ENCODE measurements at places on chromosomes 11 and 22. TPM values are rescaled to one million over a fixed set of nuclear protein-coding genes. Genes with fewer than 3 reads are reported as not detected.

DNA sequence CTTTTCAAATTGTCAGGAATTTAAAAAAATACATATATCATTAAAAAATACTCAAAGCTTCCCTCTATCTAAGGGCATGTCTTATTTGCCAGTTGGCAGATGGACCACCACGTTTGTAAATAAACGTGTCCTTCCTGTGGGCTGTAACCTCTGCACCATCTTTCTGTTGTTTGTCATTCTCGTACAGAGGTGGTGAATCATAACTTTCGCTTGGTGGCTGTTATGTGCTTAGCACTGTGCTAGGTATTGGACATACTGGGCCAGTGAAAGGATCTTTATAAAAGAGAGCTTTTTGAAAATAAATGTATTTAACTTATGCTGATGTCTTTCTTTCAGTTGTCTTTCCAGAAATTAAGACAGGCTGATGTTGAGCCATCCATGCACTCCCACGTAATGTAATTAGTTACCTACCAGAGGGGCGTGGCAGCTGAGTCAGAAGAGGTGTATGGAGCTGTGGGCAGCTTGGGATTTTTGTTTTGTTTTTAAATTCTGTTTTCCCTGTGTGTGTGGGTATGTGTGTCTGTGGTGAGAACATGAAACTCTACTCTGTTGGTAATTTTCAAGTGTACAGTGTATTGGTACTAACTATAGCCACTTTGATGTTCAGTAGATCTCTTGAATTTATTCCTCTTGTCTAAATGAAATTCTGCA is 62.7 kb downstream of the TECTA start:
- no peak for DNase-seq

Gene OR8J1
- not detected for total RNA-seq

Gene SERHL2
- 2.5 TPM for total RNA-seq

DNA sequence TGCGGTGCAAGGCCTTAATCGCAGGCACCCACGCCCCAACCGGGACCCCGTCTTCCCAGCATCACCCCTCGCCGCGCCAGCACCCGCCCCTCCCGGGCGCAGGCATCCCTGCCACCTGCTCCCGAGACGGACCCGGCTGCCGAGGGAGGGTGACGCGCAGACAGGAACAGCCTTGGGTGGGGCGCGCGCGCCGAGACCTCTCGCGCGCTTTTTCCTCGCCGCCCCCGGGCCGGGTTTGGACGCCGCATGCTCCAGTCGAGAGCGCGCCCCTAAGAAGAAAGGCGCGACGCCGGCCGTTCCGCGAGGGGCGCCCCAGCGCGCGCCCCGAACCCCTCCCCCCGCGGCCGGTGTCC is 504 bp downstream of the CFL1 start:
- peak; percentile 86 for DNase-seq

Gene HIC2
- total RNA-seq = 6.0 TPM

DNA sequence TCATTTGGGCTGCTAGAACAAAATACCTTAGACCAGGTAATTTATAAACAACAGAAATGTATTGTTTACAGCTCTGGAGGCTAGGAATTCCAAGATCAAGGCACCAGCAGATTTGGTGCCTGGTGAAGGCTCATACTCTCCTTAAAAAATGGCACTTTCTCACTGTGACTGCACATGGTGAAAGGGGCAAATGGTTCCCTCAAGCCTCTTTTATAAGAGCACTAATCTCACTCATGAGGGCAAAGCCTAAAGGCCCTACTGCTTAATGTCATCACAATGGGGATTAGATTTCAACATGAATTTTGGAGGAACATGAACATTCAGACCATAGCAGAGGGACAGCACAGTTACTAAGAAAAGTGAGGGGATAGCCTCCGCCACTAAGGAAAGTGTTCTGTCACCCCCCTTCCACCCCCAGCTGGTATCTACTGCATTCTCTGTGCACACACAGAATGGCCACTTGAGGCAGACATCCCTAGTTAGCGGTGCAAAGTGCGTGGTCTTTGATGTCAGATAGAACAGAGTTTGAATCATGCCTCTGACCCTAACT is 47.2 kb upstream of the CEP295 start:
- no peak for DNase-seq

- no peak for DNase-seq
Observed at GRCh38 chr11:45423036-45423435, 136.9 kb upstream of the SYT13 start.

GRCh38 chr11:104728927-104729326 is 169.3 kb downstream of the CASP12 start:
- no peak for DNase-seq
